Activated CD4-positive, alpha-beta T cell treated with anti-CD3 and anti-CD28 coated beads, Interleukin-2, amount 50 U/mL, for 48 hours (primary cell): ENCODE measurements at places on chromosomes 16 and 17.

- DNase-seq, result no peak
Measured at GRCh38 chr17:39183045-39183444, 14.4 kb downstream of the CACNB1 start.

- peak; percentile 78 for DNase-seq
Measured at GRCh38 chr17:38967290-38967738, at the start of gene FBXO47. Gene FBXO47, minus strand, starts transcription at chr17:38967403. Its CDS starts 4,378 bp downstream, at chr17:38963025.

DNA sequence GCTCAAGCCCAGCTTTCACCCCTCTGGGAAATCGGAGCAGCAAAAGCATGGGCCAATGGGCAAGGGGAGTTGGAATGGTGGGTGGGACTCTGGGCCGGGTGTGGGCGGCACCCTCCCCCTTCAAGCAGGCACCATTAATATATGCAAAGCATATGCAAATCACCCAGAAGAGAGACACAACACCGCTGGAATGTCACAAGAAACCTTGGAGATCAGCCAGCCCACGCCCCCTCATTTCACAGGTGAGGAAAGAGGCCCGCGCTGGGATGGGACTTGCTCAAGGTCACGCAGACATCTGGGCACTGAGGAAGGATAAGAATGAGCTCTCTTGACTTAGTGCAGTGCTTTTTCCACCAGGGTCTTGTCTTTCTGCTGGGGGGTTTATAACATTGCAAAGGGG is 4.8 kb downstream of the SRCIN1 start:
- no peak for DNase-seq

DNA sequence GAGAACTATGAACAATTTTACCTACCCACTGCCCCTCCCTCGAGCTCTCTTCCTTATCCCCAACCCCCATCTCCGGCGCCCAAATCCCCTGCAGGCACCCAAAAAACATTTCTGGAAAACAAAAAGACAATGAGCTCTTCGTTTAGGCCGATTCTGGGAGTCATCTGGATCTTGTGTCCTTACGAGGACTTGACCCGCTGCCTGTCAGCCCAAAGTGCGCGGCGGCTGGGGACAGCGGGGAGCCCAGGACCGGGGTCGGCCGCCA is 524 bp downstream of the STRADA start:
- DNase-seq, result no peak

DNA sequence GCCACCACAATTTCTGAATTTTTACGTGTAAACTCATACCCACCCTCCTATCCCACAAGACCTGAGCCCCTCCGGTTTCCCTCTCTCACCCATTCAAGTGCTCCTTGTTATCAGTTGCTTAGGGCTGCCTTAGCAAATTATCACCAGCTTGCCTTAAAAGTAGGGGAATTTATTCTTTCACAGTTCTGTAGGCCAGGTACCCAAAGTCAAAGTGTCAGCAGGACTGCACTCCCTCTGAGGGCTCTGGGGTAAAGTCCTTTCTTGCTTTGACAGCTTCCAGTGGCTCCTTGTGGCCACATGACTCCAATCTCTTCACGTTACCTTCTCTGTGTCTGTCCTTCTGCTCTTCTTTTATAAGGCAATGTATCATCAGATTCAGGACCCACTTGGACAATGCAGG is 7.9 kb upstream of the TMEM220 start:
- DNase-seq, result no peak

DNA sequence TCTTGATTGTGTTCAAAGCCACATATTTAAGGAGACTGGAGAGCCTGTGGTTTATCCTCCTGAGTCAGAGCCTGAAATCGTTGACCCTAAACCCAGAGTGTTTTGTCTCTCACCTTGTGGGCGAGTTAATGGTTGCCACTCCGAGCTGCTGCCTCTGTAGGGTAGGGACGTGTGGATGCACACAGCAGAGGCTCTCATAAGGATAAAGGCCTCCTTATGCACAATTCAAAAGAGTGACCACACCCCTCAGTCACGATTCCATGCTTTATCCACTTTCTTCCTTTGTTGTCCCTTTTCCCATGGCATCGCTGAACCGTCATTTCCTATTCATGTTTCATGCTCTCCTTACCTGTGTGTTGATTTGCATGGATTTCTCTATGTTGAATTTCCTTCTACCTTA is 805.0 kb upstream of the RBFOX1 start:
- no peak for DNase-seq

DNA sequence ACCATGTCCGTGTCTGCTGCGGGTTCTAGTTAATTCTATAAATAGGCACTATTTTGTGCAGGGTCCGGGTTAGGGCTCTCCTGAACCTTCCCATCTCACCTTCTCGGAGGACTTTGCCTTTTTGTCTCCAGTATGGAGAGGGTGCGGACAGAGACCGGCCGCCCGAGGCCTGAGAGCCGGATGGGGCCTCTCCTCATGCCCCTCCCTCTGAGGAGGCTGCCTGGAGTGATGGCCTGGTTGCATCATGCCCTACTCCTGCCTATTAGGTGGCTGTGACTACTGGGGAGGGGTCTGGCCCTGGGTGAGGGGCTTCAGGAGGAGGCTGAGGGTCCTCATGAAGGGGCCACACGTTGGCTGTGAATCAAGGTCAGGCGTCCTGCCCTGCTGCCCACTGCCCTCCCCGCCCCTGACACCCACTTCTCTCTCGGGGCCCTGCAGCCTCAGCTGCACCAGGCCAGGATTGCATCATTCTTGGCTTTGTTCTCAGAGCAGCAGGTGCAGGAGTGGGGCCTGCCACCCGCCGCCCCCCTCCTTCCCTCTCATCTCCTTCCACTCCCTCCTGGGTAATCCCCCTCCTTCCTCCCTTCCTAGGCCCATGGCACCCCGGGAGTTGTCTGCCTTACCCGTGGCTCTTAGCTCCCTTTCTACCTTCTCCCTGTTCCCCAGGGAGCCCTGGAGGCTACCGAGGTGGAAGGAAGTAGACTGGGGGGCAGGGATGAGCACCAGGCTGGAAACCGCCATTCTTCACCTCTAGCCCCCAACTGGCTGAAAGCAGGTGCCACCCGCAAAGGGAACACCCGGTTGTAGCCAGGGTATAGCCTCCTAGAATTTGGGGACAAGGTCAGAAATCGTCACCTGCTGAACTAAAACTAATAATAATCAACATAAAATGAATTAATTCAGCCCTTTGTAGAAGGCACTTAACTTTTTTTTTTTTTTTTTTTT is 12.7 kb upstream of the ARHGAP23 start:
- peak; percentile 19 for DNase-seq

- no peak for DNase-seq
Measured at GRCh38 chr17:66923886-66924285, 40.6 kb upstream of the CACNG4 start.

DNA sequence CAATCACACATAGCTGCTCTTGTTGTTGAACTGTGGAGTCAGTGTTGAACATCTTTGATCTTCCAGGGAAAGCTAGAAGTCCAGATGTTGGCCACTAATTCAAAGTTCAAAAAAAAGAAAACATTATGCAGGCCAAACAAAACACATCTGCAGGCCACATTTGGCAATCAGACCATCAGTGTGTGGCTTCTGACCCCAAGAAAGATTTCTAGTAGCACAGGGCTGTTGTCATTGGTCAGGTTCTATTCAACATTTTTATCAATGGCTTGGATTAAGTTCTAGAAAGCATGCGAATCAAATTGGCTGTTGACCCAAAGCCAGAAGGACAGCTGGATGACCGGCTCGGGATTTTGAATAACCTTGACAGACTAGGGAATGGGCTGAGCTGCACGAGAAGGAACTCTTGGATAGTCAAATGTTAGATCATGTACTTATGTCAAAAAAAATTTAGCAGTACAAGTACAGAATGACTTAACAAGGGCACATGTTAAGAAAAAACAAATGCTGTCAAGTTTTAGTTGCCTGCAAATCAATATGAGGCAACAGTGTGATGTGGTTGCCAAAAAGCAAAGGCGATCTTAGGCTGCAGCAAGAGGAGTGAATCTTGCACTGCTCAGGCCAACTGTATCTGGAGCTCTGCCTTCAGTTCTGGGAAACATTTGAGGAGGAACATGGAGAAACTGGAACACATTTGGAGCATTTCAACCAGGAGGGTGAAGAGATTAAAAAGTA is 187.6 kb downstream of the RGS9 start:
- DNase-seq, result no peak

- no peak for DNase-seq
Measured at GRCh38 chr16:61182391-61182790, 853.8 kb downstream of the CDH8 start.

DNA sequence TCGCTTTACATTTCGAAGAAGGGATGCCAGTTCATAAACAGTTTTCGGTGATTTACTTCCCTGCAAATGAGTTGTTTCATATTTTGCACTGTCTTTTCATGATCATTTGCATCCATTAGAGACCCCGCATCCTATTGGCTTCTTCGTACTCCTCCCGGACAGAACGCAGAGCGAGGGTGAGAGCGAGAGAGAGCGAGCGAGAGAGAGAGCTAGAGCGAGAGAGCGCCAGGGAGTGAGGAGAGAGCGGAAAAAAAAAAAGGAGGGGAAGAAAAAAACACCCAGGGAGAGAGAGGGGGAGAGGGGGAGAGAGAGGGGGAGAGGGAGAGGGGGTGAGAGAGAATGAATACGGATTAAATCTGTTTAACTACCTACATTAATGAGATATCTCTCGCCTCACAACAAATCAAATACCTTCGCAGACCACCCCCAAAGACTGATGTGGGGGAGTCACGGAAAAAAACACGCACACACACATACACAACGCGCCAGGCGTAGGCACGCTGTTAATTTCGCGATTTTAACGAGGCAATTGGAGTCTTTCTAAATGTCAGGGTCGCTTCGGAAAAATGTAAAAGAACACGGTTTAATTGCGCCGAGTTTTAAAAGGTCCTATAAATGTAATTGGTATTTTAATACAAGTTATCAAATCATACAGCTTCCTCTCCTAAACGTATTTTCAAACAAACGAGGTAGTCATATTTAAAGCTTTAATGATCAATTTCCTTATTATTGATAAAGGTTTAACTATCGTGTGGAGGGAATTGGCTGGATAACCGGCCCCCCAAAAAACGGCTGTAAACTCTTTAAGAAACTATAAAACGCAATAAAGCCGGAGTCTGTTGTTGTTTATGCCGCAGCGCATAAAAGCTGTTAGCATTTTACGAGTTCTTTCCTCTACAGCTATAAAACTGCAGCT is at the start of gene HOXB8:
HOXB8 (minus strand) TSS at position 246 of the 916 bp plus-strand sequence. CDS start 588 bp downstream, outside the sequence.
- no peak for DNase-seq

GRCh38 chr17:37538981-37539659 is 49.4 kb downstream of the DUSP14 start:
- DNase-seq, result no peak

GRCh38 chr17:73872816-73873215 is 228.6 kb upstream of the SDK2 start:
- no peak for DNase-seq

DNA sequence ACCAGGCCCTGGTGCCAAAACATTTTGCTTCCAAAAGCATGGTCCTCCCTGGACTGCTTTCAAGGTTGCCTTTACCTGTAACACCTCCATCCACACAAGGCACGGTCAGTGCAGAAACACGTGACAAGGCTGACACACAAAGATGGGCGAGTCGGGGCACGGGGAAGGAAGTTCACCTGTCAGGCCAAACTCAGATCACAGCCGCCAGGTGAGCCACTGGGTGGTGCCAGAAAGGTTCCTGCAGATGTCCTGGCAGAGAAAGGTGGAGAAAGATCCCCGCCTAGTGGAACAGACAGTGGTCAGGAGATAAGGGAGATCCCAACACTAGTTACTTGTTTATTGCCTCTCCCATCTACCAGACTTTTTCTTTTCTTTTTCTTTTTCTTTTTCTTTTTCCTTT is 155.3 kb downstream of the AIPL1 start:
- peak; percentile 5 for DNase-seq

DNA sequence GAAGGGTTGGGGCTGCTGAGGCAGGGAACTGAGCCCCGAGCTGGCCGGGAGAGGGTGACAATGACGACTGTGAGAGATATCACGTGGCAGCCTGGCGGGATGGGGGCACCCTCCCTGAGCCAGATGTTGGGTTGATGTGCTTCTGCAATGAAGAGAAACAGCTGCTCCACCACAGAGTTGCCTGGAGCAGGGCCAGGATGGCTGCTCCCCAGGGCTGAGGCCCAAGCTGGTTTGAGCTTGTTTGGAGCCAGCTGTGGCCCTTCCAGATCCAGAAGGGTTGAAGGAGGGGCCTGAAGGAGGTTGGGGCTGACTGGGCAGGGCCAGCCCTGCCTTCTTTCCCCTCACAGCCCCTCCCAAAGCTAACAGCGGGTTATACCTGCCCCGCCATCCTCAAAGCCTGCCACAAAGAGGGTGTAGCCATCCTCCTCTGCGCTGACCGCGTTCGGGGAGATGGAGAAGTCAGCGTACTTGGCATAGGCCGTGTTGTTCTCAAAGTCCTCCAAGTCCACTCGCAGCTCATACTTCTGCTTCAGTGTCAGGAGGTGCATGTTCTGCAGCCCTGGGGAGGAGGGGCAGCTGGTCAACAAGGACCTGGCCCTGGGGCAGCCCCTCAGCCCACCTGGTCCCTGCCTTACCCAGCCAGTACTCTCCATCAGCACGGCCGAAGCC is 2.1 kb downstream of the MFAP4 start:
- no peak for DNase-seq

GRCh38 chr16:28117168-28117565 is 53.7 kb upstream of the GSG1L start:
- DNase-seq, result no peak

DNA sequence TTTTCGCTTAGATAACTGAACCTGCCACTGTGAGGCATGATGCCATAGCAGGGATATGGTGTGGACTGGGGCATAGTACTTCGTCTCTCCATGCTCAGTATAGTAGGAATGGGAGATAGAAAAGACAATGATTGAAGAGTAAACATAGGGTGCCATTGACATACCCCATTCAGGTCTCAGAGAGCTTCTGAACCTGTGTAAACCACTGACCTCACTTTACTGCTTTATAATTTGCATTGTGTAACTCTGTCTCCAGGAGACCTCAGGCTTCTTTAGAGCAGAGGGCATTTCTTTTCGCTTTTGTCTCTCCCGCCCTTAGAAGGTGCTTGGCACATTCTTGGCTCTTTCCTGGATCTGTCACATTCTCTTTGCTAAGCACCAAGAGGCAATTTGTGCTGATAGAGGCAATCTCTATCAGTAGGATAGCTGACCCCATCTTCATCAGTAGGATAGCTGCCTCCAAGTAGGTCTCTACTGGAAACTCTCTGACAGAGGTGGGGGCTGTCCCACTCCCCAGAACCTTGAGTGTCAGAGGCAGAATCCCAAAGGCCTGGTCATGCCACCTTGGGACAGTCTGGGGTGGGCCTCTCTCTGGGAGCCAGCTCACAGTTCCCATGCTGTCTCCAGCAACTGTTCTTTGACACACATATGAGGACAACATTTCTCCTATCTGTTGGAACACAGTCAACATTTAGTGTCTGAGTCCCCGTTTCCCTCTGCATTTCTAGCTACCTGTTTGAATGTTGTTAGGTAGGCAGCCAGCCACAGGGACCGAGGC is 181.9 kb downstream of the UTP18 start:
- DNase-seq, result no peak

DNA sequence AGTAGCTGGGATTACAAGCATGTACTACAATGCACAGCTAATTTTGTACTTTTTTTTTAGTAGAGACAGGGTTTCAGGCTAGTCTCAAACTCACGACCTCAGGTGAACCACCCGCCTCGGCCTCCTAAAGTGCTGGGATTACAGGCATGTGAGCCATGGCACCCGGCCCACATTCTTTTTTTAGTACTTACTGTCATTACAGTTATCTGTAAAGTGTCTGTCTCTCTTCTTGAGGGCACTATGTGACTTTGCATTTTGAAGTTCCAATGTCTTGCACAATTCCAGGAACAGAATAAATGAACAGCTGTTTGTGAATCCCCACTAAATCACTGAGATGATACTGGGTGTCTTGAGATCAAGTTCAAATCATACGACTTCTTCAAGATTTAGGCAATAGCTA is 1540.3 kb downstream of the CDH11 start:
- DNase-seq, result no peak

- DNase-seq, result no peak
Measured at GRCh38 chr17:52143542-52143941, 15.0 kb downstream of the CA10 start.

GRCh38 chr17:77501101-77501566 is 360.4 kb downstream of the SEC14L1 start:
- DNase-seq, result peak; percentile 47
